ENCODE measurements at places on chromosomes 1 and 21.

GRCh38 chr1:193890935-193891334, 704.5 kb upstream of the B3GALT2 start:
- DNase-seq = no peak

DNA sequence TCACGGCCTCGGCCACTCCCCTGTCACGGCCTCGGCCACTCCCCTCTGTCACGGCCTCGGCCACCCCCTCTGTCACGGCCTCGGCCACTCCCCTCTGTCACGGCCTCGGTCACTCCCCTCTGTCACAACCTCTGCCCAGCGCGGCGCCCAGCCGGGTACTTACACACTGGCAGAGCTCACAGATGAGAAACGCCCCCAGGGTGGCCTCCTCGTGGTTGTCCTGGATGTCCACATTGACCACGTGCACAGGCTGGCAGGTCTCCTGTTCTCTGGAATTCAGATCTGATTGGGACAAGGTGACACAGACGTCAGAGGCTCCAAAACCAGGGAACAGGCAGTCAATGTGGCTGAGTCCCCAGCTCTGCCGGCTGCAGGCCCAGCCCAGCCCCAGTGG, 3.3 kb upstream of the TMEM240 start:
- DNase-seq = no peak

DNA sequence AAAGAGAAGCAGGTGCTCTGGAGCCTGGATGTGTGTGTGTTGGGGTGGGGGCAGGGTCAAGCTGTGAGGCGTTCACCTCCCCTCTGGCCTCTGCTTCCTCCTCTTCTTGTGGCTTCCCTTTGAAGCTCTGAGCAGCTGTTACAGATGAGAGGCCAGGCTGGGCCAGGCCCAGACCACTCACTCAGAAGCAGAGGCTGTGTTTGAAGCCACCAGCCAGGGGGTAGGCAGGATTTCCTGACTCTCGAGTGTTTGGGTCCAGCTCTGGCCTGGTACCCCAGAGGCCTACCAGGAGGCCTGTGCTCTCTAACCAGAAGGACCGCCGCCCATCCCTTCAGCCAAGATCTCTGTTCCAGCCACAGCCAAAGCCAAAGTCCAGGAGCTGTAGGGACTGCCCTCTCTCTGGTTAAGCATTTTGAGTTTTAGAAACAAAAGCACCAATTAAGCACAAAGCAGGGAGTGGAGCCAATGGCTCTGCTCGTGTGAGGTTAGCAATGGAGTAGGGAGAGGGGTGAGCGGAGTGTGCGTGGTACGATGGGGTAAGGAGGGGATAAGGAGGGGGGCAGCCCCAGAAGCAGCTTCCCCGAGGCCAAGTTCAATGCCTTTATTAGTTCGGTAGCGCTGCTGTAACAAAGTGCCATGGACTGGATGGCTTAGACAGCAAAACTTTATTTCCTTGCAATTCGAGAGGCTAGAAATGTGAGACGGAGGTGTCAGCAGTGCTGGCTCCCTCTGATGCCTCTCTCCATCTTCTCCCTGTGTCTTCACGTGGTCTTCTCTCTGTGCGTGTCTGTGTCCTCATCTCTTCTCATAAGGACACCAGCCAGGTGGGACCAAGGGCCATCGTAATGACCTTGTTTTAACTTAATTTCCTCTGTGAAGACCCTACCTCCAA, 20.5 kb downstream of the RCSD1 start:
- no peak for DNase-seq

DNA sequence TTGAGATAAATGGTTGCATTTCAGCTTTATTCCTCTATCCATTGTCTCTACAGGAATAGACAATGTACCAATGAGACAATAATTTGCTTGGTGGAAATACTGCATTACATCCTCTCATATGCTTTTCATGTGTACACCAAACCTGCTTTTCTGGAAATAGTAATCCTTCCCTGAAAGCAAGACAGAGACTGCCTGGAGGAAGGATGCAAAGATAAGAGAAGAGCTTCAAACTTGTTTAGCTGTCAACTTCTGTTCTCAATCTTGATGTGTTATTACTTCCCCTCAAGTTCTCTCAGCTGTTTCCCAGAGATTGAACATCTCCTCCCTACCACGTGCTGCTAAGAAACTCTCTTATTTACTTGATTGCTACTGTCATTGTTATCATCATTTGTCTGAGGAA, 1125.4 kb upstream of the TMPRSS15 start:
- no peak for DNase-seq

DNA sequence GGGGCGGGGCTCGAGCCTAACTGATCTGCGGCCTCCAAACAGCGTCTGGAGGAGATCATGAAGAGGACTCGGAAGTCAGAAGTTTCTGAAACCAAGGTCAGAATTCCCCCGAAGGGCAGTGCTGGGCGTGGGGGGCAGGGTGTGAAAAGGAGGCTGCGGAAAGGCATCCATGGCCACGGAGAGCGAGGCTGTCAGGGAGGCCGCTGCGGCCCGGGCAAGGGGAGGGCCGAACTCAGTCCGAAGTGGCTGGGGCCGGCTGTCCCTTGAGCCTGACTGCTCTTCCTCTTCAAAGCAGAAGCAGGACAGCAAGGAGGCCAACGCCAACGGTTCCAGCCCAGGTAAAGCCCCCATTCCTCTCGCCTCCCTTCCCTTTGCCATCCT, 23.2 kb downstream of the MAP7D1 start:
- no peak for DNase-seq

DNA sequence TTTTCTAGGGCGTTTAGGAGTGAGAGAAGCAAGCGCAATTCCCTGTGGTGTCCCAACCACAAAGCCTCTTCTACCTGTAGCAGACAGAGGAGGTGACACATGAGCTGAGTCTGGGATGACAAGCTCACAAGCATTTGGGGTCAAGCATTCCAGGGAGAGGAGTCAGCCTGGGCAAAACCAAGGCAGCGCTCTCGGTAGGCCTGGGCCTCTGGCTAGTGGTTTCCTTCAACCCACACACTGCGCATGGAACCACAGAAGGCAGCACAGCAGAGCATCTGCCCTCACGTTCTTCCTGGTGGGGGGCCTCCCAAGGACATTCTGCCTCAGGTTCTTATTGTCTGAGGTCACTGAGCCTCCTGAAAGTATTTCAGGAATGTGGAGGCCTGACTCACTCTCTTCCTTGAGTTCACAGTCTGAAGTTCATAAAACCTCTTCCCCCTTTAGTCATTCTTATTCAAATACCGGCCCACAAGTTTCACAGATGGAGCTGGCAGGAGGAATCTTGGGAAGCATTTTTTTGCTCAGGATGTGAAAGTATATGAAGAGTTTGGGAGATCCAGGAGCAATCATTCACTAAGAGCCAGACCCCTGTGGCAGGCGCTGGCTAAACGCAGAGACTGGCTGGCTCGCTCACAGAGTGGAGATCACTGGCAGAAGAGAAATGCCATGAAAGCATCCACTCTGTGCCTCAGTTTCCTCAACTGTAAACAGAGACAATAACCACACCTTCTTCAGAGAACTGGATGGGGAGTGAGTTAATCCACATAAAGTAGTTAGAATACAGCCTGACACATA, 26.8 kb downstream of the CCN1 start:
- DNase-seq = peak; percentile 77
